ENCODE measurements at places on chromosomes 7 and 10.

- no peak for DNase-seq
These were observed 105.2 kb upstream of the NOBOX start for GRCh38 chr7:144508702-144509101.

DNA sequence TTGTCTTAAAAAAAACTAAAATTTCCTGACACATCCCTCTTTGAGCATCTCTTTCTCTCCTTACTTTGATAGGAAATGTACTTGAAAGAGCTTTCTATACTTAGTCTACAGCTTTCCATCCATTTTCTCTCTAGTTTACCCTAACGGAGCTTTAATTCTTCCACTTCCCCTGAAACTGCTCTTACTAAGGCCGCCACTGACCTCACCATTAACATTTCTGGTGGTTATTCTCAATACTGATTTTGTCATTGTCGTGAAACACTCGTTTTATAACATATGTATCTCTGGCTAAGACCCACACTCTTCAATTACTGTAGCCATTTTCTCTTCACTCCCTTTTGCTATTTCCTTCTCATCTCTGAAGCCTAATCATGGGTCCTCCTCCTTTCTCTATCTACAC is 262.0 kb upstream of the FERD3L start:
- no peak for DNase-seq

- DNase-seq: no peak
These were observed 135.7 kb downstream of the INHBA start for GRCh38 chr7:41567031-41567730.

DNA sequence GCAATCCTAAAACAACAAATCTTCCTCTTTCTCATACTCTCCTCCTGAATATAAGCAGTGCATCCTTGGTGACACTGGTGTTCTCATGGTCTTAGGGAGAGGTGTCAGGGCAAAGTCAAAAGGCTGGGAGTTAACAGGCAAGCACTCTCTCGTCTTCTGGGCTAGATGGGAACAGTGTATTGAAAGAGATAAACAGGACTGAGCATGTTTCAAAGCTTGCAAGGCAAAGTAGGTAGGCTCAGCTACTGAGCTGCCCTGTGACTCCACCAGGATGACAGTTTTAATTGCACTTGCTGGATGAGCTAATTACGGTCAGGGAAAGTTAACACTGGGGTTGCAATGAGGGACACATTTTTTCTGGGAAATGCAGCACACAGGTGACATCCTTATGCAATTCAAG is 554.9 kb upstream of the NRP1 start:
- DNase-seq: no peak

DNA sequence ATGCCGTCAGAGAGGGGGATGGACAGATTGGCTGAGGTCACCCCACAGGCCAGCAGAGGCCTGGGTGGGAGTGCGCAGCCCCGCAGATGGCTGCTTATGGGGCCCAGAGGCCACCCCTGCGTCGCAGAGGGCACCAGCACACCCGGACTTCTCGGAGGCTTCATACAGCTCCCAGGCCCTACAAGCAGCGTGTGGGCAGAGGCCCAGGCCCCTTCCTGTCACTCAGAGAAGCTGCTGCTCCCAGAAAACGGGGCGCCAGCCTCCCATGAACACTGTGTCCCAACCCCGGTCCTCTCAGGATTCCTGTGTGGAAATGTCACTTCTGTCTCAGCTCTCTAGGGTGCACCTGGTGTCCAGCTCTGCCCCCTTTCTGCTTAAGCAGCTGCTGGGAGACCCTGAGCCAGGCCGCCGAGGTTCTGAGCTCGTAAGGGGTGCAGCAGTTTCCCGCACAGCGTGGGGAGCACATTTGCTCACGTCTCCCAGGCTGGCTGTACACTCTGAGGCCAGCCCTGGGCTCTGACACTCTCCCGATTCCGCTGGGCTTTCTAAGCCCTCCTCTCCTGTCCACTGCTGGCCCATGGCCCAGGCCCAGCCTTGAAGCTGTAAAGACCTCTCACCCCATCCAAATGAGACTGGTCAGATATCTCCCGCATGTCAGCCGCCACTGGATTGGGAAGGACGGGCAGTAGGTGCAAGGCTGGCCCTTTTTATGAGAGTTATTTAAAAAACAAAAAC is 6.8 kb downstream of the GPR146 start:
- DNase-seq: no peak

GRCh38 chr10:44292390-44293002 is 92.4 kb downstream of the CXCL12 start:
- no peak for DNase-seq

DNA sequence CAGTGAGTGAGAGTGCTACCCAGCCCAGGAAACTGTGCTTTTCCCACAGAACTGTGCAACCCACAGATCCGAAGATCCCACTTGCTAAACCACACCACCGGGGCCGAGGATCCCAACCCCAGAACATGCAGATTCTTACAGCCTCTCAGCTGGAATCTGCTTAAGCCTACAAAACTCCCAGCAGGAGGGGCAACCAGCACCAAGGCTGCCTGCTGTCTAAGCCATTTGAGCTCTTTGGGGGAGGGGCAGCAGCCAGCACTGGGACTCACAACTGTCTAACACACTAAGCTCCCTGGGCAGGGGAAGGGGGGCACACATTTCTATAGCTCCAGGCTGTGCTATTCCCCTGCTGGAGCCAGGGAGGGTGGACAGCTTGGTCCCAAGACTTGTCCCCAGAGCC is 529.9 kb downstream of the XPNPEP1 start:
- no peak for DNase-seq

GRCh38 chr7:157411580-157411979 is 74.8 kb downstream of the DNAJB6 start:
- DNase-seq: no peak

DNA sequence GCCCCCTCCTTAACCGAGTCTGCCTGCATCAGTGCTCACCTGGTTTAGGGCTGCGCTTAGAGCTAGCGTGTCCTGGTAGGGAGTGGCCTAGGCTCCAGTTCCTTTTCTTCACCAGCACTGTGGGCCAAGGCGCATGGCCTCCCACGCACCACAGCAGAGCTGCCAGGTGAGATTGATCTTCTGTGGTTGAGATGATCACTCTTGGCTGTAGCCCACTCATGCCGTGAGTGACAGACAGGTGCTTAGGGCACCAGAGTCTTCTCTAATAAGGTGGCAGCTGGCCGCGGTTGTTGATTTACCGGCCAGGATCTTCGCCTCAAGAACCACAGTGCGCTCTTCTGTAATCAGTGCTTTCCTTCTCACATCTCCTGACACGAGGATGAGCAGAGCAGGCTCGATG is 157.2 kb upstream of the INSYN2A start:
- DNase-seq: no peak

- DNase-seq: no peak
These were observed 181.3 kb downstream of the RNLS start for GRCh38 chr10:88401671-88402347.

DNA sequence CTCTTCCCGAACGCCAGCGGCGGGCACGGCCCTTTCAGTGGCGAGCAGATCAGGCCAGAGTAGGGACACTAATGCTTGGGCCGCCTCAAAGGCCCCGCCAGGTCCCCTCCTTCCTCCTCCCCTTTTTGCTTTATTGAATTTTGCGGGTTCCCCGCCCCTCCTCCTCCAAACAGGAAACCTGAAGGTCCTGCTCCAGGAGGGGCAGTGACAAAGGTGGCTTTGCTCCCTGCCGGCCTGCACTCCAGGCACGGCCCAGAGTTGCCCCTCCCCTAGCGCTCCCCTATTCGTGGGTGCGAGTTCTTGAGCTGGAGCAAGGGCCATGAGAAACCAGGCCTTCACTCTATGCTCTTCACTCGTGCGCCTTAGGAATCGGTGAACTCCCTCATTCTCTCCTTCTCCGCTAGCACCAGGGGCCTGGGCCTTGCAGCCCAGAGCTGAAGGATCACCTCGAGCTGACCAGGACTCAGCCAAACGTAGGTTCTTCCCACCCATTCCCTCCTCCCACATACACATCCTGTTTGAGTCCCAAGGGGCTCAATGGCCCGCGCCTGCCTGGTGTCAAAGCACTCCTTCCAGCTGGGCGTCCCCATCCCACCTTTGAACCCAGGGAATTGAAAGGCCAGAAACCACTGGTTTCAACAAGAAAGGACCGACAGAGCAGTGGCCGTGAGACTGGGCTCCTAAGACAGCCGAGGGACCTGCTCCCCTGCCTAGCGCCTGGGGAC is 619 bp upstream of the HOXA6 start:
- DNase-seq: no peak

- no peak for DNase-seq
These were observed 2.1 kb upstream of the CCDC126 start for GRCh38 chr7:23594879-23595604.

DNA sequence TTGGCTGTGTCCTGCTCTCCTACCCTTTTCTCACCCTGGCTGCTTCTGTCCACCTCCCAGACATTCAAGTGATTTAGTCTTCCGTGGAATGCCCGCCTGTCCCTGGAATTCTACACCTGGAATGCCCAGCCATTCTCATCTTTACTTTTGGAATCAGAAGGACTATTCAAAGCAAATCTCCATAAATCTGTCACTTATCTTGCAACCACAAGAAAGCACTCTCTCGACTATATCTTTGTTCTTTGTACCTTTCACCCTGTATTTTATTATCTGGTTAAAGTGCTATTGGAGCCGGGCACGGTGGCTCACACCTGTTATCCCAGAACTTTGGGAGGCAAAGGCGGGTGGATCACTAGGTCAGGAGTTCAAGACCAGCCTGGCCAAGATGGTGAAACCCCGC is 79.3 kb upstream of the KMT2E start:
- DNase-seq: no peak

DNA sequence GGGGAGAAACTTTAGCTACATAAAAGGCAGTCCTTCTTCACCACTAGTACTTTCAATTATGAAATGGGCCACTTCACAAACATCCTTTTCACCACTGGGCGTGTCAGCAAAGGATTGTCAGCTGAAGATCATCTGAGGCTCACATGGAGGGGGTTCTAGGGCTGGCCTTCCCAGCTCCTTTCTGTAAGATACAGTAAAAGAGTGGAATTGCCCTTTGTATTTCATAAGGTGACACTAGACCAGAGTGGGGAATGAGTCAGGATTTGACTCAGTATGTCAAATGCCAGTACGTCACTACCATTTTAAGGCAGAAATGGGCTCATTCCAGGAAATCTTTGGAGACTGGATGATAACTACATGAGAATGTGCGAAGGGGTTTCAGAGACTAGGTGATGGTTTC is 21.2 kb upstream of the BLOC1S2 start:
- no peak for DNase-seq

DNA sequence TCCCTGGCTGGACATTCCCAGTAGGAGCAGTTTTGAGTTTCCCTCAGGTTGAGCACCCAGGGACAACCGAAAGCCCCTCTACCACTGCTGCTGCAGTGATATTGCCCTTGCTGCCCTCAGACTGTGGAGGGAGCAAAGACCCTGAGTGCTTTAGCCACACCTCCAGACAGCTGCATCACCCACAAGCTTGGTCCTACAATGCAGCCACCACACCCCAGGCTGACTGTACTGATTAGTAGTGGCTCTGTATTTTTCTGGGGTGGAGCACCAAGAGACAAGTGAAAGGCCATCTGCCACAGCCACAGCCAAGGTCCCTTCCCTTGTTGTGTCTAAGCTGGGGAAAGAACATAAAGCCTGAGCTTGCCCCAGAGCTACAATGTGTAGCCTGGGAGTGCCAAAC is 789.9 kb downstream of the PCDH15 start:
- no peak for DNase-seq

DNA sequence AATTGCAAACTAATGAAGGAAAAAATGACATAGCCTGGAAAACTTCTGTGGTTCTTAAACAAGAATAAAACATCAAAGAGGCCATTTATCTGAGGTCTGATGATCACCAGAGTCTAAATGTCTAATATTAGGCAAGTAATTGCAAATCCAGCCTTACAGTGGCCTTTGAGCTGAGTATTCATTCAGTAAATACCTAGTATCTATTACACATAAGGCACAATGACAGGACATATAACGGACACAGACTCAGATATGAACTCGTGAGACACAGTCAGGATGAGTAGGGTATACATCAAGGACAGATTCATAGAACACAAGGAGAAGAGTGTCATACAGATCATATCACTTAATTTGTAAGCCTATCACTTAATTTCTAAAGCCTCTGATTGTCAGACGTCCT is 16.8 kb downstream of the GPAM start:
- no peak for DNase-seq

- DNase-seq: no peak
These were observed 22.1 kb downstream of the POLL start for GRCh38 chr10:101565936-101566332.

DNA sequence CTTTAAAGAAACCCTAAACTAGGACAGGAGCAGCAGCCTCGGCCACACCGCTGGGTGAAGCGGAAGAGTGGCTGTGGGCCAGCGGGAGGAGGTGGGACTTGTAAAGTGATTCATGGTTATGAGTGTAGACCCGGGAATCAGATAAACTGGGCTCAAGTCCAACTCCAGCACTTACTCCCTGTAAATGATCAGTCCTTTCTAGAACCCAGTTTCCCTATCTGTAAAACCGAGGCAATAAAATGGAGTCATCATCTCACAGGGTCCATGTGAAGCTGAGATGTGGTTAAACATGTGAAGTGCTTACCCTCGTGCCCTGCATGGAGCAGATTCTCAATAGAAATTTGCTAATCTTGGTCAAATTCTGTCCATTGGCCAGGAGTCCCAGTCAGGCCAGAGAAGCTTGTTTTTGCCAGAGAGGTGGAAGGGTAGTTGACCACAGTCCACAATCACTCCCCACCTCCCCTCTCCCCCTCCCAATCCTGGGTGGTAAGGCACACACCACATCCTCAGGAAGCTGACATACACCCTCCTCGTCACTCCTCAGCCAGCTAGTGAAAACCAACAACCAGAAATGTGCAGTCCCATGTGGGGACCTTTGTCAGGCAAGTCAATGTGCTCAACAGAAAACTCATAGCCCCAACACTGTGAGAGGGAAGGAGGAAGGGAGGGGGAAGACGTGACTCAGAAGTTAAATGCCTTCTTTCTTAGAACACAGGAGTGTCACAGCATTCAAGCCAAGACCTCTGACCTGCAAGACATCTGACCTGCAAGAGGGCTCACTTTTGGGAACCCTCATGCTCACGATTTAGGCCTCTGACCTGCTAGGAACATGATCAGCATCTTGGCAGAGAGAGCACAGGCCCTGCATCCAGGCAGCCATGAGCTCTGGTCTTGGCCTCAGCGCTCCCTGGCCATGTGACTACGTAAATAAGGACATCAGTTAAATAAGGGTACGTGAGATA is 145.1 kb downstream of the PLXNA4 start:
- no peak for DNase-seq

GRCh38 chr7:108335269-108335918 is 120.8 kb downstream of the NRCAM start:
- no peak for DNase-seq

DNA sequence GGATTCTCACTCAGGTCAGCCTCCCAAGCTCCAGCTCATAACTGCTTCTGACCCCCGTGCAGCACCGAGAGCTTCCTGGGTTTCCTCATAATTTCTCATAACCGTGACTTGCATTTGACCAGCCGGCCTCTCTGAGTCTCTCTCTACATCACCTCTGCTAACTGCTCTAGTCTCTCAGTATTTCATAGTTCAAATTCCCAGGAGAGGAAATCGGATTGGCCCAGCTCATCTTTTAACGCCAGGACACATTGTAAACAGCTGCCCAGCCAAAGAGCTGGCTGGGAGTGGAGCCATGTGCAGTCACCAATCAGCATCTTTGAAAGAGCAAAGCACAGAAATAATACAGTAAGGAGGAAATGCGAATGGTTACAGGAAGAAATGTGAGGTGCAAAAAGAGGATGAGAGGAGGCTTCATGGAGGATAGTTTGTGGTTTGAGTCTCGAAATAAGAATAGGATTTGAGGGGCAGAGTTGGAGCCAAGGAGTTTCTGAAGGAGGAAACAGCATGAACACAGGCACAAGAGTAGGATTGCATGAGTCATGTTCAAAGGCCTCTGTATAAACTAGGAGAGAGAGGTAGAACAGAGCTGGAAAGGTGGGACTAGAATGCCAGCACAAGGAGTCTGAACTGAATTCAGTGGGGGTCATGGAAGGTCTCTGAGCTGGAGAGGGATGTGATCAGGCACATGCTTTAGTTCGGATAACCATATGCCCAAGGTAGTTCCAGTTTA is 15.2 kb upstream of the LBX1 start:
- no peak for DNase-seq
